Activated naive CD8-positive, alpha-beta T cell treated with anti-CD3 and anti-CD28 coated beads for 36 hours (primary cell): ENCODE measurements at places on chromosomes 12 and 14.
A peak's percentile ranks its signal among the peaks of the same experiment; 100 is the strongest.

DNA sequence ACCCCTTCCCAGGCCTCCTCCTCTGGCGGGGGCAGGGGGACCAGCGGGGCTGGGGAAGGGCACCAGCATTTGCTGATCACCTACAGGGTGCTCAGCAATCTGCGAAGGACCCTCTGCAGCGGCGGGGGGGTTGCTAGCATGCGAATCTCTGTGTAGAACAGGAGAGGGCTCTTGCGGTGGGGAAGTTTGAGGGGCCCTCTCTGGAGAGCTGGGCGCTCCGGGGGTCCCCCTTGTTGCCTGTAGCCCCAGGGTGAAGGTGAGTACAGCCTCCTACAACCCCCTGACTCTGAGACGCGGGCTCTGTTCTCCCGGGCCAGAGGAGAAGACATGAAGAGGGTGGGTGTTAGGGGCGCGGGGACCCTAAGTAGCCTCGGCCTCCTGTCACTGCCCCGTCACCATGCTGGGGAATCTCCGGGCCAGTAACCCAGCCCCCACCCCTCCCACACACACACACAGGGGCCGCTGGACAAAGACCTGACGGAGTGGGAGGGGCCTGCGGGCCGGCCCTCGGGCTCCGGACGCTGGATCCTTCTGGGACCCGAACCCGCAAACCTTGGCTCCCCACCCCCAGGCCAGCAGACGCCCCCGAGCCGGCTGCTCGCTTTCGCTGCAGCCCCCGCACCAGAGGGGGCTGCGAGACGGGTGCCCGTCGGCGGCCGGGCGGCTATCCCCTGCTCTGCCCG lies 734 bp downstream of the FIGNL2 start:
- DNase-seq: no peak

GRCh38 chr14:33556382-33557121 lies 394.3 kb downstream of the EGLN3 start:
- no peak for DNase-seq

GRCh38 chr12:111826316-111826715 lies 15.7 kb upstream of the MAPKAPK5 start:
- DNase-seq: no peak

DNA sequence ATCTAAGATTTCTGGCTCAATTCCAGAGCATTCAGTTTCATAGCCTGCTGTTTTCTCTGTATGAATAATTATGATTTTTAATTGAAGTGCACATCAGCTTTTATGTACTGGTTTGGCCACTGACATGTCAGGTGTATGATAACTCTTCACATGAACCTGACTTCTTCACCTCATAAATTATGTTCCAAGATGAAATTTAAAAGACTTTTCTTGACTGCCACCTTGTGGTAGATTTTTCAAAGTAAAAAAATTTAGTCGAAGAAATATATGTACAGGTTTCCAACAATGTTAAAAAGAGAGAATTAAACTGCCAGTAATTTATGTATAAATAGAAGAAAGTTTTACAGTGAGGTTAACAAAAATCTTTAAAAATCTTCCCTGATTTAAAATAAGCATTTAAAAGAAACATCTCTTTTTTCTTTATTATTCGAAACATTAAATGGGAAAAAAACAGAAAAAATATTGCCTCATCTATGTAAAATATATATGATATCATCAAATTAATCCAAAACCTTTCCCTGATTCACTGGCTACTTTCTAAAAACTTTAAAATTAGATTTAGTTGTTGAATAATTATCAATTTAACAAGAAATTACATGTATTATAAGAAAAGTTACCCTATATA lies 124.9 kb upstream of the ATXN7L3B start:
- no peak for DNase-seq

GRCh38 chr12:2919249-2919648 lies 28.6 kb downstream of the TULP3 start:
- DNase-seq: no peak

GRCh38 chr14:91032248-91032647 lies 28.2 kb downstream of the RPS6KA5 start:
- DNase-seq: no peak

DNA sequence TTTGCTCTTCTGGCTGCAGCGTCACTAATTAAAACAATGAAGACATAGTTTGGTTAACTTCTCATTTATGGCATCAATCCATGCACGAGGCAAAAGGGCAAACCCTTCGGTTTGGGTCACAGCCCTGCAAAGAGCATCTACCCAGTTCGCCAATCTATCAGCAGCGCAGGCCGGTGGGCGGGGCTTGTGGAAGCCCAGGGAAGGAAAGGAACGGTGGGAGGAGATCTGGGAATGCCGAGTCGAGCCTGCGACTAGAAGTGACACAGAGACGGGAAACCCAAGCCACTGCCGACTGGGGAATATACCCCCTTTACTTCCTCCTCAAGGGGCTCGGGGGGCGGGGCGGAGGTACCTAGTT lies 466 bp downstream of the KICS2 start:
- peak; percentile 53 for DNase-seq

- DNase-seq: no peak
Measured at GRCh38 chr14:51006781-51007211, 62.5 kb upstream of the PYGL start.

GRCh38 chr14:76844223-76844622 lies 18.0 kb downstream of the LRRC74A start:
- DNase-seq: peak; percentile 66

GRCh38 chr12:10130042-10130441 lies at the start of gene CLEC7A:
TSS of gene CLEC7A (minus strand) at chr12:10130199. CDS start at chr12:10130082, 117 bp downstream.
- no peak for DNase-seq

DNA sequence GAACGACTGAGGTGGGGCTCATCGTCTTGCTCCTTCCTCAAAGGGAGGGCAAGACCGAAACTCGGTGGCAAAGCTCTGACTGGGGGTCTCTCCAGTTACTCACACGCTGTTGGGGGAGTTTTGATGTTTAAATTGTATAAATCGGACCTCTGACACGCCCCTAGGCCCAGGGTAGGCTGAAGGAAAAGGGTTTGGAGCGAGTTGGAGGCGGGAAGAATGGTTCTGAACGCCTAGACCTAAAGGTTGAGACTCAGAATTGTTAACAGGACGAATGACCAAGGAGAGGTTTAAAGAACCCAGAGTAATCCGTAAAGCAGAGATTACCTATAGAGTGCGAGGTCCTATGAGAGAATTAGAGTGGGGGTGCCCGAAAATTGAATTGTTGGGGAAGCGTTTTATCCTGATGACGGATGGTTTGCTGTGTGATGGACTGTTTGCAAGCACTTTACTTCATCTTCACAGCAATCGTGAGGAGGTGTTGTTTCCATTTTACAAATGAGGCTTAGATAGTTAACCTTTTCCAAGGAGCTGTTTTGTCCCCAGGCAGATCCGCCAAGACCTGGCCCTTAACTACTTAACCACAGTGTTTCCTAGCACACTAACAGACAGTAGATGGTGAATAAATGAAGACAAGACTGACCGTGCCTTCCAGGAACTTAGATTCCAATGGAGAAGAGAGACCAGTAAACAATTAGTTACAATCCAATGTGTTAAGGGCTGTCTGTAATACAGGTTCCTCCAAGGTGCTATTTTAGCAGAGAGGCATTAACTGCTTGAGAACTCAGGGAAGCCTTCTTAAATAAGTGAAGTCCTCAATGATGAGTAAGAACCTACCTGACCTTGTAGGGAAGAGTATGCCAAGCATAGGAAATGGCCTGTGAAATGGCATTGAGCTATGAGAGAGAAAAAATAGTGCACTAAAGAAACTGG lies 929 bp upstream of the UBE2N start:
- no peak for DNase-seq

DNA sequence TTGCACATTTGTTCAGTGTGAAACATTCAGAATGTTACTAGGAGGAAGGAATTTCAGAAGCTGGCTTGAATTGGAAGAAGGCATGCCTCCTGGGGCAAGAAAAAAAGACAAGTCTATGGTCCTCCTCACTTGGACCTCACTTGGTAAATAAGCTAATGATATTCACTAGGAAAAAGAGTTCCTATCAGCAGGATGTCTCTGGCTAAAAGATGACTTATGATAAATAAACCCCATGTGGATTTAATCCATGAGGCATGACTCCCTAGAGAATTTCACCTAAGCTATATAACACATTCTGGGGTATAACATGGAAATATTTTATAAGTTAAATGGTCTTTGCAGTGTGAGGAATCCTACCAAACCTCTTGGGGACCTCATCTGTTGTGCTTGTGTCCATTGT lies 199.9 kb downstream of the LRIG3 start:
- no peak for DNase-seq

- DNase-seq: no peak
Measured at GRCh38 chr14:50123062-50123461, 6.7 kb upstream of the VCPKMT start.

DNA sequence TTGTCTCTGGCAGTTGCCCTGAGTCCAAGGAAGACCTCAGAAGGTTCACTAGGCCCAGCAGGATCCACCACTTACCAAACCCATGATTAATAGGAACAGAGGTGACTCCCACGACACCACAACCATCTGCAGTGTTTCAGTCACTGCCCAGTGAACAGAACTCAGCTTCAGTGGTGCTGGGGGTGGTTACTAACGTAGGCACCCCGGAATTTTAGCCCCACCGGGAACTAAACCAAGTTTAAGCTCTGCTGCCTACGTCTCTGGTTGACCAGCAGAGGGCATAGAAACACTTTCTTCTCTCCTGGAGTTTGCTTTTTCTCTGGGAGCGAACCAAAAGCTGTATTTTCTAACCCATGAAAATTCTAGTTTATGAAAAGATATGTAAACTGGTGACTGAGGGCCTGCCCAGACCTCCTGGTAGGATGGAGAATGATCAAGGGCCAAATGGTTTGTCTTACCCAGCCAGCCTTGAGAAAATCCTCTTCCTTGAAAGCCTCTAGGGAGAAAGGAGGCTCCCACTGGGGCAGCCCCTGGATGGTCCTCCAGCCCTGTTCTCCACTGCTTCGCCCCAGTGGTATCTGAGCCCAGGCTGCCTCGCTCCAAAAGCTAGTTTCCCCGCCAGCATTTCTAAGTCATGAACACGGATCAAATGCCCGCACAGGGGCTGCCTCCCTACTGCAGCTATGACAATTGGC lies 379.8 kb downstream of the DPF3 start:
- DNase-seq: no peak

GRCh38 chr14:24069411-24069735 lies 2.0 kb upstream of the CPNE6 start:
- no peak for DNase-seq

GRCh38 chr14:77309131-77309530 lies 11.6 kb downstream of the POMT2 start:
- no peak for DNase-seq

GRCh38 chr14:65866448-65866847 lies 453.9 kb downstream of the FUT8 start:
- DNase-seq: no peak
